ENCODE measurements at places on chromosomes 2 and 18.

DNA sequence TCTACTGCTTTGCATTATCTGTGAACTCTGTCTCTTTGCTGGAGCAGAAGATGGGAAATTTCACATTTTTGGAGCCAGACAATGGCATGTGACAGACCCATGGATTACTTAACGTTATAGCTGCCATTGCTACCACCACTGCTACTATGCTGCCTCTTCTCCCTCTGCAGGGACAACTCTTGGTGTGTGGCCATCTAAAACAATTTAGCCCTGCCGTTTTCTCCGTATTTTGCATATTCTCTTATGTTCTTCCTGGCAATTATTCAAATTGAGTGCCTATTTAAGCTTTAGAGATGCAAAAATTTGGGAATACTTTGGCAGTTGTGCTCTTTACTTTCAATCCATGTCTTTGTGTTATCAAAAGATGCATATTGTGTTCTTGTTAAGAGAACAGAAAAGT, 386.8 kb downstream of the XIRP2 start:
- no peak for DNase-seq

DNA sequence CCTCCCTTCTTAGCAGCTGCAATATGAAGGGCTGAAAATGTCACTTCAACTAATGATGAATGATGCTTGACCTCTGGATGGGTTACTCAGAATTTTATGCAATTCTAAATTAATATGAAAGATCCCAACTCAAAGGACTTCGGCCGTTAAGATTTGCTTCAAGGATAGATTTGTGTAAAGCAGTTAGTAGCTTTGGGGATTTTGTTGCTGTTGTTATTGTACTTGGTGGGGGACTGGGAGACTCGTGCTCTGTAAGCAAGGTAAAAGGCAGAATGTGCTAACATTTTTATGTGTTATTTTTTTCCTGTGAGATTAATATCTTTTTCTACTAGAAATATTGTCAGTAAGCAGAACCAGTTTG, 478.8 kb downstream of the ARHGAP15 start:
- DNase-seq: no peak

- no peak for DNase-seq
Measured at GRCh38 chr2:99834426-99834825, 308.0 kb downstream of the AFF3 start.

DNA sequence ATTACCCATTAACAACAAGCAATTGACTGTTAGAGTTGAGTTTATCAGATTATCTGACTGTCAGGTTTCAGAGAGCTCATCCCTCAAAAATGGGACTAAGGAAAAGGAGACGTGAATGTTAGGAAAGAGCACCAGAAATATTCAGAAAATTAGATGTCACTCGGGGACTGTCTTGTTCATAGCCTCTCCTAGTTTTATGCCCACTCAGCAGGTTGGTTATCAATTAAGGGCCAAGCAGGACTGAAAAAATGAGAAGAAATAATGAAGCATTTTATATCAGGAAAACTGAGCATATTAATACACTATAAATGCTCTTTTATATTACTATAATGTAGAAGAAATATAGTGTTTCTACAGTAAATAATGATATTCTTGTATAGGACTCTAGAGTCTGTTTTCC, 188.1 kb upstream of the NRXN1 start:
- no peak for DNase-seq

DNA sequence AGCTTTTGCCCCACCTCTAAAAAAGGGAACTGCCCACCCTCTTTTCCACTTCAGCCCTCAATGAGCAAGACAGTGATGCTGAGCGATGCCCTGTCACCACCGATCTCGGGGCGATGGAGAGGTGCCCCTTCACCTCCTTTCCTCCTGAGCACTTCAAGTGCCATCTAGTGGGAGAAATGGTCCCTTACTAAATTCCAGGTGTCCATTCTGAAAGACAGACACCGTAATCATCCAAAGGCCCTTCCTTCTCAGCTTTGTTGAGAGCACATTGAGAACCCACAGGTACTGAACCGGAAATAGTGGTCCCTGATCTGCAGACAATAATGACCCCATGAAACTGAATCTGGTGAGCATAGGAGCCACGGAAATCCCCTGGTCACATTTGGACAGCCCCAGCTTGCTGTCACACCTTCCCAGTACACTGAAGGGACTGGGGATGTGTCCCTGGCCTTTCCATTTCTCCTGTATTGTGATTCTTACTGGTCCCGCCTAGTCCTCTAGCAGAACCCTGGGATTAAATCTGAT, 38.5 kb downstream of the KCTD18 start:
- DNase-seq: peak; percentile 14

- no peak for DNase-seq
Measured at GRCh38 chr2:27080603-27080936, 2.2 kb downstream of the EMILIN1 start.

DNA sequence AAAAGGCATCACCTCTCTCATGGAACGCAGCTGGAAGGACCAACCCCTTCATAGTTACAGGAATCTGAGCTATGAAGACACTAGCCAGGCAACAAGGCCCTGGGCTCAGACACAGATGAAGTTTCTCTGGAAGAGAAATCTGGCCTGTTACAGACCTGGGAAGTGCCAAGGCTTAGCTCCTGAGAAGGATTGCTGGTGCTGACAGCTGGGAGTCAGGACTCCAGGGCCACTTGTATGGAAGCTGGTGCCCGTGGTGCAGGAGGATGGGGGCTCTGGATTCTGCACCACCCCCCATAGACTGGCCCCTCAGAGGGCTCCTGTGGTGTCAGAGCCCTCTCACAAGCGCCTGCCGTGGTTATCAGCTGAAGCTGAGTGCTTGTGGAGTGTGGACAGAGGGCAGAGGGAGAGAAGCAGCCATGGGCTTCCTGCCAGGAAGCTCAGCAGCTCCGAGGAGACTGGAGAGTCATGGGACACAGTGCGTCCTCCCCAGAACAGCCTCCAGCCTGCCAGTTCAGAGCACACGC, 87.3 kb upstream of the LCLAT1 start:
- DNase-seq: no peak

DNA sequence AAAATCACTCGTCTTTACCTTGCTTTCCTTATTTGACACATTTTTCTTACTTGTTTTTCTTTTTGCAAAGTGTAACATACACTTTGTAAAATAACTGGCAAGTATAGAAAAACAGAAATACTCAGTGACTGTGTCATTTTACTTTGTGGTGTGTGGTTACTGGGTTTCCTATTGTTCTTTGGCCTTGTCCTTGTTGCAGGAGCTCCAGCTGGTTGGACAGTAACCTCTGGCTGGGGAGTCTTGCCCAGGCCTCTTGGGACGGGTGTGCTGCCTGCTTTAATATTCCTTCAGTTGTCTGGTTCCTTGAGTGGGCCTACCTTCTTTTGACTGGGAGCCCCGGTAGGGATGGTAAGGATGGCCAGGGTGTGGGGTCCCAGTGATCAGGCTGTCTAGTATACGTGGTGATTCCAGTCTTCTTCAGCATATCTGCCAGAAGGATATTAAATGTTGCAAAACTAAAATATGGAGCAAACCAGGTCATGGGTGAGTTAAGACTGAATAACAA, 53.8 kb downstream of the RNF144A start:
- no peak for DNase-seq

DNA sequence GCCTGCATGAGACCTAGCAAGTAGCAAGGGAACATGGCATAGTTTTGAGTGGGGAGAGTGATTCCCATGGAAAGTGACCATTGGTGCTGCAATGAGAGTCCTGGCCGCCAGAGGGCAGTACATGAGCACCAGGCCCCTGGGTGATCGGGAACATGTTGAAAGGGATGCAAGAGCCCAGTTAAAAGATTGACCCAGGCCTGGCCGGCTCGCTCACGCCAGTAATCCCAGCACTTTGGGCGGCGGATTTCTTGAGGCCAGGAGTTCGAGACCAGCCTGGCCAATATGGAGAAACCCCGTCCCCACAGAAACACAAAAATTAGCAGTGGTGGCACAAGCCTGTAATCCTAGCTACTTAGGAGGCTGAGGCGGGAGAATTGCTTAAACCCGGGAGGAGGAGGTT, 22.2 kb downstream of the FAP start:
- peak; percentile 68 for DNase-seq

- DNase-seq: no peak
Measured at GRCh38 chr2:134246154-134246874, 7.6 kb upstream of the MGAT5 start.

DNA sequence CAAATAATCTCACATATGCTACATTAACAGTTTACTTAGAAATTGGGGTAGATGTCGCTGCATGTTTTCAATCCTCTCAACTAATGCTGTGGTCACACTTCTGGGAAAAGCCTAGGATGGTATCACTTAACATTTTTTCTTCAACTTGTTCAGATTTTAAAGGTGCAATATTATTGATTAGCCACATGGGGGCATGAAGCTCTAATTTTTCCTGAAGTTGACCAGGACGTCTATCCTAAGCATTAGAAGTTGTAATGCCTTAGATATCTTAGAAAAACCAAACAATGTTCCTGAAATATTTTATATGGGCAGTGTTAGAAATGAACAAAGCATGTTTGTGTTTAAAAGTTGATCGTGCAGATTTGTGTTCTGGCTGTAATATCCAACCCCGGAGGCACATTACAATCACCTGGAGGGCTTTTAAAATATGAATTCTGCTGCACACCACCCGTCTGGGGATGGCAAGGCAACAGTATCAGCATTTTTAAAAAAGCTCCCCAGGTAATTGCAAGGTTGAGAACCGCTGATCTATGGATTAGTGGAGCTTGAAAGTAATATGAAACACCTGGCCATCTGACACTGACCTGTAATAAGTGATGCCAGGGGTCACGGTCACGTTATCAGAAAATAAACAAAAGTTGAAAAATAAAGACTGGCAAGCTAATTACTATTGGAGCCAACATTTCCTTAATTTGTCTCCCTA, 100.5 kb upstream of the LMAN1 start:
- peak; percentile 67 for DNase-seq
